ENCODE measurements at places on chromosomes 11 and 22.

- DNase-seq, result no peak
These were observed 1.9 kb downstream of the C11orf71 start for GRCh38 chr11:114398303-114398920.

- DNase-seq, result no peak
These were observed 152.9 kb downstream of the DBX1 start for GRCh38 chr11:20007386-20007785.

- no peak for DNase-seq
These were observed 10.2 kb downstream of the OMP start for GRCh38 chr11:77112641-77113381.

DNA sequence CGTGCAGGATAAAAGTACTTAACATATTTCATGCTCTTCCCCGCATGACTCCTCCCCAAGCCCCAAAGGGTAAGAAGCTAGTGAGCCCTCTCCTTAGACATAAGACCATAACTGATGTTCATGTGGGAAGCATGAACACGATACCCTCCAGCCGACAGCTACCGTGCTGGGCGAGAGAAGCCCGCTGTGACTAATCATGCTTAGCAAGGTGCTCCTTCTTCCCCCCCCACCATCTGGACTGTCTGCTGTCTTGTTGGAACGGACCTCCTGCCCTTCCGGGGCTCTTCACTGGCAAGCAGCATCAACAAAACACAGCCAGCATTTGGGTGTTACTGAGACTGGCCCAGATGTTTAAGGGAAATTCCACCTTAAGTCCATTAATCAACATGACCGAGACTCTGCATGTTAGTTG, 200.6 kb downstream of the DBX1 start:
- no peak for DNase-seq

DNA sequence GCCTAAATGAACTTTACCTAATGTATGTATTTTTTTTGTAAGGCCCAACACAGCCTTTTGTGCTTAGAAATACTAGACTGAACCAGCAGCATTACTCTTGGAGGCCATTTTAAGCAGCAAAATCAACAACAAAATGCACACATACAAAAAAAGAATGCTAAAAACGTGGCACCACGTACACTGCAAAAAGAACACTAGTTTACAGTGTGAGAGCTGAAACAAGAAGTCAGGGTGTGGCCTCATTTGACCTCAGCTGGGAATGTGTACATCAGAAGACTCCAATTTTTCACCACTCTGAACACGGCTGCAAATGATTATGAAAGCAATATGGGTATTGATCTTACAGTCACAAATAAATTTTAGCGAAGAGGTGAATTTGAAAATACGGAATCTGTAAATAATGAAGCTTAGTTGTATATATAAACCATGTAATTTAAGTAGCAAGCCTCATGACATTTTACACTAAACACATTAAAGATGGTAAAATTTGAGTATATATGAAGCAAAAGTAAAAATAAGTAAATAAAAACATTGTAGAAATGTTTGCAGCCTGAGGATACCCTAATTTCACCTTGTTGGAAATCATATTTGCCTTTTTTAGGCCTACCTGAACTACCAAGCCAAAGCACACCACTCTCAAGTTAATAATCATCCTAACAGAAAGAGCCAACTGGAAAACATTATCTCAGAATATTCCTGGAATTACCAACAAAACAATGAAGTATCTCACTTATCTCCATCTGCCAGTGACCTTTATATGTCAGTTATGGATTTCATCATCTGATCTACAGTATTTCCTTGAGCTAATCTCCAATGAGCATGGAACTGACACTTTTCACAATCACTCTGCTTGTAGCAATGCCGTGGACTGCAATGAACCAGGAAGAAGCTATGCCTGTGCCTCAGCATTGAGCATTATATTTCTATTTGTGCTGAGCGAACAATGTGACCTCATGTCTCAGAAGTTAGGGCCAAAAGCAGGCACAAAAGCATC, 319.5 kb upstream of the FAT3 start:
- peak; percentile 1 for DNase-seq

GRCh38 chr11:77217156-77217555, 84.3 kb downstream of the GDPD4 start:
- no peak for DNase-seq

- no peak for DNase-seq
These were observed 77.5 kb downstream of the EFCAB6 start for GRCh38 chr22:43734370-43735150.

DNA sequence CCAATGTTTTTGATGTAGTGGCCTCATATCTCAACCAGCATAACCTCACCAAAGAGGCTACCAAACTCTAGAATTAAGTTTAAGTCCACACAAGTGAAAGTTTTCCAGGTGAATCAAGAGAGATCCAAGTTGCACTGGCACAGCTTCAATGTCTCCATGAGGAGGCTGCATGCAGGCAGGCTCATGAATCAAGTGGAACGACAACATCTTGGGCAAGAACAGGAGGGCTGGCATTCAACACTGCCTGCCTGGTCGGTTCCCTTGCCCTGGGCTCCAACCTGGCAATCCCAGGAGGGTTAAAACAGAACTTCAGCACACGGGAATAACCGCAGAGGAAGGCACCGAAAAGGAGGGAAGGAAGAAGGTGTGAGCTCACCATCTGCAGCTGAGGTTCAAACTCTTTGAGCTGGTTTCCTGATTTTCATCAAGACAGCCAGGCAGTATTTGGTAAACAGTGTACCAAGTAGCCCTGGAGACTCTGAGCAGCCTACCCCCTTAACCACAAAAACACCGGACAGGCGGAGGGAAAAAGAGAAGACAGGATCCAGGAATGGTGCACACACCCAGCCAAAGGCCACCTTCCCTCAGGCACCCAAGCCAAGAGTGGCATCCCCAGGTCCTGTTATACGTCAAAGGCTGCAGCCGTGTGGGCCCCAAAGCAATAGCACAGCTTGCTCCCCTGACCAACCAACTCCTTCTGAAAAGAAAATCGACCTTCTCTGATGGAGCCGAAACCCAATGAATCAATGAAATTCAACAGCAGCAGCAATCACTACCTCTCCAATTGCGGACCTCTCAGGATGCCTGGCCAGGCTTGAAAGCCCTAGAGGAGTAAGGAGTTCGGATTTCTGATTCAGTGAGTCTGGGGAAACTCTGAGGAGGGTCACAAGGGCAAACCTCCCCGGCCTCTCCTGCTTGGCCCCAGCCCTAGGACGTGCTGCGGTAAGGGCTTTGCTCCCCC, 1.3 kb downstream of the PACSIN2 start:
- no peak for DNase-seq

DNA sequence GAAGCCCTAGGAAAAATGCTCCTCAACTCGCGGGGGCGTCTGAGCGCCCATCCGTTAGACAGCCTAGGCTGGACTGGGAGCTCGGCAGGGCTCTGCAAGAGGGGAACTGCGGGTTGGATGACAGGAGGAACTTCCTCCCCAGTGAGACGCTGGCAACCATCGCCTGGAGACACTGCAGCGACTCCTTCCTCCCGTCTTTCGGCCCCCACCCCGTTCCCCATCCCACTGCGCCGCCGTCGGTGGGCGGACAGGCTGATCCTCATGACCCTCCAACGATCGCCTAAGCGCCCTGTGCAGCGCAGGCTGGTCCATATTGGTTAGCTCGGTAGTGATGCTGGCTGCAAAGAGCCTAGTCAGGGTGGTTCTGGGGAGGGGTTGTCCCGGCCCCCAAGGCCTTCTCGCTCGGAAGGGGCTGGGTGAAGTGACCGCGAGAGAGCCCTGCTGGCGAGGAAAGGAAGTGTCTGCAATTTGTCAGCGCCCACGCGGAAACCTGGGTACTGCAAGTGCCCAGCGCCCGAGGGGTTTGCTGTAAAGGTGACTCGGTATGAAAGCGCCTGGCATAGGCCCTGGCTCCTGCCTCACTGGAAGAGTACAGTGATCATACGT, 638 bp downstream of the NRGN start:
- DNase-seq, result no peak

DNA sequence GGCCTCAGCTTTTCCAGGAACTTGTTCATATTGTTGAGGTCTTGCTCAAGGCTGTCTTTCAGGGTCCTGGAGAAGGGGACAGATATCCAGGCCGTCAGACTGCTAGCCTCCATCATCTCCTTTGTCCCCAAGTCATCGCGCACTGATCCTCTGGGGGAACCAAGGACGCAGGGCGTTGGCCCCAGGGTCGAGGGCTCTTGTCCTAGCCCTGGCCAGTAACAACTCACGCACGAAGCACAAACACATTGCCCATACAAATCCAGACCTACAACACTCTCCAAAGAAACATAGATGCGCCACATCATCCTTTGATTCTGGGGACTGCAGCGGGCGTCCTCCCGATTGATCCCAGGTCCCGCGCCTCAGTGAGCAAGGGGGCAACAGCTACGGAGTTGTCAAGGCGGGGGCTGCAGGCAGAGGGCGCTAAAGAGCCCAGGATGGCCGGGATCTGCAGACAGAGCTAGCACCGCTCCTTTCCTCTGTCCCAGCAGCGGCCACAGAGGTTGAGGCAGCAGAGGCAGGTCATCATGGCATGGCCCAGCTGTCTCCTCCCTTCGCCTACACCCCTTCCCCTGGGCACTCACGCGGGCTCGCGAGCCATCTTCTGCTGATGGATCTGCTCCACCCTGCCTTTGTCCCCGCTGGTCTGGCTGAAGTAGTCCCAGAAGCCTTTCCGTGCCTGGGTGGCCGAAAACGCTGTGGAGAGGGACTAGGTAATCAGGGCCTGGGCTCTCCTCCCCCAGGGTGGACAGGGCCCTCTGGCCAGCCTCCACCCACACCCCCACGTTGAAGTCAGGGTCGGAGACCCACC, 472 bp downstream of the APOA5 start:
- DNase-seq, result peak; percentile 69

DNA sequence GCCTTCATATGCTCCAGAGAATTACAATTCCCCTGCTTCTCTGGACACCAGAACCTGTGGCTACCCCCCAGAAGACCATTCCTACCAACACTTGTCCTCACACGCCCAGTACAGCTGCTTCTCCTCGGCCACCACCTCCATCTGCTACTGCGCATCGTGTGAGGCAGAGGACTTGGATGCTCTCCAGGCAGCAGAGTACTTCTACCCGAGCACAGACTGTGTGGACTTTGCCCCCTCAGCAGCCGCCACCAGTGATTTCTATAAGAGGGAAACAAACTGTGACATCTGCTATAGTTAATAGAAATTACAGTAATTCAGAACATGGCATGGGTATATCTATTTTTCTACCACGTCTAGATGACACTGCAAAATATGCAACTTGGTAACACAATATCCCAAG, 9.8 kb downstream of the POU2AF3 start:
- DNase-seq, result no peak

DNA sequence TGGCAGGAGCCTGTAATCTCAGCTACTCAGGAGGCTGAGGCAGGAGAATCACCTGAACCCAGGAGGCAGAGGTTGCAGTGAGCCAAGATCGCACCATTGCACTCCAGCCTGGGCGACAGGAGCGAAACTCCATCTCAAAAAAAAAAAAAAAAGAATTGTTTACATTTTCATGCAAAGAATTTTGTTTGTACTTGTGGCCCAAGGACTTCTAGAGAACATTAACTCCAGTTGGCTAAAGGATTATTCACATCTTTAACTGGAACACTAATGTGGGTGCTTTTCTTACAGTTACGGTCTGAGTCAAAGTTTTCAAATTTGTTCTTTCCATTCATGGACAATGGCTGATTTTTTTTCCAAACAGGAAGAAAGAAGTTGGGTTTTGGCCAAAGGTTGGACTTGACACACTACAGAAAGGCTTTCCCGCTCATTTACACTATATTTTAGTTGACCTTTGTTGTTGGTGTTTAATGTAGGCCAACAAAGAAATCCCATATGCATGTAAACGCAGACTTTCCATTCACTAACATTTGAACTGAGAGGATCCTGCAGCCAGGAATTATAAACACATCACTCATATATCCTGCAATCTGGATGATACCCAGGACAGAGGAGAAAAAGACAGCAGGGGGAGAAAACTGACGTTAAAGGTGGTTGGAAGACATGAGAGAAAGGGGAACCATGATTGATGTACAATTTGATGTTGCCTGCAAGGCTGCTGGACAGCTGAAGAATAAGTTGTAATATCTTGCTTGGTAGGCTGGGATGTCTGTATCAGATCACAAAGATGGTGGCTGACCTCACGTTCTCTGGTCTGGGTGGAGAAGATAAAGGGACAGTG, 13.1 kb downstream of the POU2AF1 start:
- no peak for DNase-seq

DNA sequence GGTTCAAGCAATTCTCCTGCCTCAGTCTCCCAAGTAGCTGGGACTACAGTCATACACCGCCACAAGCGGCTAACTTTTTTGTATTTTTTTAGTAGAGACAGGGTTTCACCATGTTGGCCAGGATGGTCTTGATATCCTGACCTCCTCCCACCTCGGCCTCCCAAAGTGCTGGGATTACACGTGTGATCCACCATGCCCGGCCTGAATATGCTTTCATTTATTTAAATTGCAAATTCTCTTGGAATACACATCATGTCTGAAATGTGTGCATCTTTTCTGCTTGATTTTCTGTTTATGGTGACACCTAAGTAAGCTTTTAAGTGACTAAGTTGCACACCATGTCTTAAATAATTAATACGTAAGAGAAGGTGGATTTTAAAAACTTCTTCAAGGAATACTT, 31.7 kb downstream of the IZUMO1R start:
- no peak for DNase-seq

Measured in hematopoietic multipotent progenitor cell treated with erythropoietin and hydrocortisone succinate and interleukin-3 and kit ligand, for 8 days (in vitro differentiated cells).